ENCODE measurements at places on chromosomes 2 and 18. TPM values are rescaled to one million over a fixed set of nuclear protein-coding genes. Genes with fewer than 3 reads are reported as not detected.

DNA sequence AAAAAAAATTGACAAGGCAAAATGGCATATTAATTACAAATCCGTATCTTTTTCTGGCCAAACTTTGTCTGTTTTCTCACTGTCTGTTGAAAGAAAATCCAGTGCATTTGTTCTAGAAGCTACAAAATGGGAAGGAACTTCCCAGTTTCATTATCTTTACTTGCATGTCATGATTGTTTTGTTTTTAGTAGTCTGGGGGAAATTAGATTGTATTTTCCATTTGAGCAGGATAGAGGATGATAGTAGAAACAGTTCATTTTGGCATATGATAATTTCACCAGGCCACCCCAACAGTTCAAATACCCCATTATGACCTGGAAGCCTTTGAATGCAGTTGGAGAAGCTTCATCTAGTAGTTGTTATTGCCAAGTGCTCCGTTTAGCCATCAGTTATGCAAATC is 77.5 kb upstream of the RANBP2 start:
- DNase-seq, result no peak

The CYBRD1 gene
- 5.2 TPM for total RNA-seq

The REEP1 gene
- not detected for total RNA-seq

The HNMT gene
- not detected for total RNA-seq

The TRAK2 gene
- total RNA-seq, result 27.6 TPM

DNA sequence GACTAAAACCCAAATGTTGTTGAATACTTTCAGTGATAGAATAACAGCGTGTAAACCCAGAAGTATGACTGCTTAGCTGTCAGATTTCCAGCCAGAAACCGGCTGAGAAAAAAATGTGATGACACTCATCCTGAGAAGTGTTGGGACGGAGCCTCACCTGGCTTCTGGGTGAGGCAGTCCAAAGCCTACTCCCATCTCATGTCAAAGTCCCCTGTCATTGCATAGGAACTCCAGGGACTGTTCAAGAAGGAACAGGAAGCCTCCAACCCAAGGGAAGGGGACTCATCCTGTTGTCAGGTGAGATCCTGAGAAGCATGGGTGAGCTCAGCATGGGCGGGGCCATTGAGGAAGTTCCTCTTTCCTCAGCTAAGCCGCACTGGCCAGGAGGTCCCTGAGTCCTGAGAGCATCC is 11.3 kb upstream of the CHRNA1 start:
- DNase-seq, result no peak

DNA sequence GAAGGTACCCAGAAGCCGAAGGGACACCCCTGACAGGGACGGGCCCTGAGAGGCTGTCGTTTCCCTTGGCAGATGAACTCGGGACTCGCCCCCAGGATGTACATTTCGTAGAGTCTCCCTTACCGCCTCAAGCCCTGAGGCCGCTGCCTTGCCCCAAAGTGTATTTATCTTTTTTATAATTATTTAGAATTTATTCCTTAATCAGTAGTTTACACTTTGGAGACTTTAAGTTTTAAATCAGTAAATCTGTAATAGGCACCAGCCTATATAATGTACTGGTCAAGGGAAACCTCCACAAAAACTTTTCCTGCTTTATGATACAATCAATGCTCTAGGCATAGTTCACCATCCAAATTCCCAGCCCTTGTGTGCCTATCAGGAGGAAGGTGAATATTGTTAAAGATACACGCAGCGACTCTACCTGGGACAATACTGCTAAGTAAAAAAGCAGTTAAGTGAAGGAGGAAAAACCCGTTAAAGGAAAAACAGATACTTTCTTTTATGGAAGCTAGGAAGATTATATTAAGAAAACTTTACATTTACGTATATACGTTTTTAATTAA is 848 bp downstream of the VRK2 start:
- no peak for DNase-seq

- DNase-seq, result no peak
Observed at GRCh38 chr2:203743441-203743981, 37.1 kb downstream of the CD28 start.

The SP140 gene
- 55.3 TPM for total RNA-seq

The FHOD3 gene
- not detected for total RNA-seq

GRCh38 chr18:75531851-75532459 is 104.5 kb upstream of the SMIM21 start:
- no peak for DNase-seq

DNA sequence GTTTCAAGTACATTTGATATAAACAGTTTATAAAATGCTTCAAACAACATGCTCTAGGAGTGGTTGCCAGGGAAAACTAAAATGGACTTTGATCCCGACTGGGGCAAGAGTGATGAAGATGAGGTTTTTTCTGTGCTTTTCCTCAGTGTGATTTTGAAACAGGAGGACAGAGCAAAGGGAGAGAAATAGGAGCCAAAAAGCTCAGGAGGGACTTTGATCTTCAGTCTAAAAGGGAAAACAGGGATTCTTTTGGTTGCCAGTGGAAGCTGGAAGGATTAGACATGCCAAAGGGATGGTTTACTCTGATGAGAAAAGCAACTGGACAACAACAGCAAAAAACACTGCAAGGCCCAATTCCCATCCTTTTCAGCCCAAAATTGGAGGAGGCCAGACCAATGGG is 95.5 kb downstream of the LTBP1 start:
- no peak for DNase-seq

- DNase-seq, result no peak
Observed at GRCh38 chr2:99861376-99861760, 281.0 kb downstream of the AFF3 start.

- no peak for DNase-seq
Observed at GRCh38 chr2:241811201-241811951, 2.4 kb downstream of the NEU4 start.

DNA sequence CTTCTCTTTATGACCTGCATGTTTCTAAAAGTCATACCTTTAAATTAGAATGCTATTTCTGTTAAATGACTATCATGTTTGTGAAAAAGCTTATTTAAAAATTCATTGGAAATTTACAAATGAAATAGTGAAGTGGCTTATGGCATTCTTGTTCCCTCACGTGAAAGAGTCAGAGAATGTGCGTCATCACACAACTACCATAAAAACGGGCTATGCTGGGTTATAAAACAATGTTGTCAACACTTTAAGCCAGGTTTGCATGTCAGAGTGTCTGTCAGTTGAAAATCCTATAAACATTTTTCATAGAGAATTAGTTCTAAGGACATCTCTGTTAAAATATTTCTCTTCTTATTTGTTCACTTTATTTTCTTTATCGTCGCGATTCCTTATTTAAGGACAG is 42.5 kb upstream of the STK39 start:
- no peak for DNase-seq

The CD8B gene
- total RNA-seq, result 31.5 TPM

DNA sequence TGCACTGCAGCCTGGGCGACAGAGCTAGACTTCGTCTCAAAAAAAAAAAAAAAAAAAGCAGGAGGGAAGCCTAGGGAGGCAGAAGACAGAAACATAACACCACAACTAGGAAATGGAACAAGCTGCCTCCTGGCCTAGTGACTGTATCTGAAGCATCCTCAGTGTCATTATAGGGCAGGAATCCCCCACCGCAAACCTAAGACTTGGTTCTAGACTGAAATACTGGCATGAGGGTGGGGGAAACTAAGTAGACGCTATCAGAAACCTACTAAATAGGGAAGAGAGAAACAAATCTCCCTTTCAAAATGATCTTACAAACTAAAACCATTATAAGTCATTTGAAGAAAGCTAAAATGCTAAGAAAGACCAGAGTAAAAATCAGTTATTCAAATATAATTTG is 16.4 kb upstream of the SMAD2 start:
- DNase-seq, result no peak

The NOSTRIN gene
- not detected for total RNA-seq

The FEV gene
- total RNA-seq, result not detected

The CXXC1 gene
- total RNA-seq, result 108 TPM

All from natural killer cell treated with Interleukin-12 subunit alpha and Interleukin-12 subunit beta and Interleukin-15 and Interleukin-18, amount 100 ng/mL, for 72 hours (primary cell).